ENCODE measurements at places on chromosomes 3 and 15. TPM values are rescaled to one million over a fixed set of nuclear protein-coding genes. Genes with fewer than 3 reads are reported as not detected.

- H3K27me3 ChIP-seq: peaks cover 14% of the 10 kb centered on the region
- peaks cover 10% of the 10 kb centered on the region for H3K4me1 ChIP-seq
- H3K4me3 ChIP-seq: no peak overlapping the region
- peaks cover under 1% of the 10 kb centered on the region for H3K36me3 ChIP-seq
Observed at GRCh38 chr3:13303410-13303809, 116.7 kb downstream of the NUP210 start.

DNA sequence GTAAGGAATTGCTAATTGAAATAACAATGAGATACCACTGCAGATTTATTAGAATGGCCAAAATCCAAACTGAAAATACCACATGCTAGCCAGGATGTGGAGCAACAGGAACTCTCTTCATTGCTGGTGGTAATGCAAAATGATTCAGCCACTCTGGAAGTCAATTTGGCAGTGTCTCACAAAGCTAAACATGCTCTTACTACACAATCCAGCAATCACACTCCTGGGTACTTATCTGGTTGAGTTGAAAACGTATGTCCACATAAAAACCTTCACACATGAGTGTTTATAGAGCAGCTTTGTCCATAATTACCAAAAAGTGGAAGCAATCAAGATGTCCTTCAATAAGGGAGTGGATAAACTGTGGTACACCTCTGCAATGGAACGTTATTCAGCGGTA is 113.3 kb downstream of the SMAD6 start:
- no peak overlapping the region for H3K4me3 ChIP-seq
- H3K27ac ChIP-seq: no peak overlapping the region
- no peaks in the 10 kb centered on the region for H3K36me3 ChIP-seq
- DNase-seq: no peak
- H3K27me3 ChIP-seq: peaks cover 25% of the 10 kb centered on the region

- no peak overlapping the region for H3K27ac ChIP-seq
- no peaks in the 10 kb centered on the region for H3K4me1 ChIP-seq
- no peak for DNase-seq
- H3K27me3 ChIP-seq: no peaks in the 10 kb centered on the region
Observed at GRCh38 chr3:117910820-117911521, 1123.7 kb downstream of the IGSF11 start.

- no peaks in the 10 kb centered on the region for H3K27me3 ChIP-seq
- no peak overlapping the region for H3K4me3 ChIP-seq
- H3K36me3 ChIP-seq: peaks cover 46% of the 10 kb centered on the region
- no peak for DNase-seq
- no peak overlapping the region for H3K27ac ChIP-seq
Observed at GRCh38 chr3:125324341-125324740, 50.8 kb downstream of the ZNF148 start.

DNA sequence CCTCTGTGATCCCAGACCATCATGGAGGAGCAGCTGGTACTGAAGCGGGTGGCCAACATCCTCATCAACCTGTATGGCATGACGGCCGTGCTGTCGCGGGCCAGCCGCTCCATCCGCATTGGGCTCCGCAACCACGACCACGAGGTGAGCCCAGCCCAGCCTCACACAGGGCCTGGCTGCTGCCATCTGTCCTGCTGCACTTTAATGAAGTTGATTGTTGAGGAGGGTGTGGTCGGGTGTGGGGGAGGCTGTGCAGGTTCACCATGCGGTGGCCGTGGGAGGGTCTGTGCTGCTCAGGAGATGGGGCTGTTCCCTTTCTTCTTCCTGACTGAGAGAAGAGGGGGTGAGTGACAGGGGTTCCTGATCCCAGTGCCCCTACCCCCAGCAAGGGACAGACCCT is 30.6 kb downstream of the ACAD9 start:
- peaks cover 29% of the 10 kb centered on the region for H3K36me3 ChIP-seq
- H3K4me3 ChIP-seq: no peak overlapping the region
- H3K27ac ChIP-seq: no peak overlapping the region
- no peak for DNase-seq
- H3K27me3 ChIP-seq: no peaks in the 10 kb centered on the region
- H3K4me1 ChIP-seq: no peaks in the 10 kb centered on the region

- H3K36me3 ChIP-seq: no peaks in the 10 kb centered on the region
- H3K27ac ChIP-seq: no peak overlapping the region
- DNase-seq: no peak
- no peak overlapping the region for H3K4me3 ChIP-seq
- peaks cover 45% of the 10 kb centered on the region for H3K27me3 ChIP-seq
Observed at GRCh38 chr3:33318710-33319380, 41.6 kb downstream of the FBXL2 start.

DNA sequence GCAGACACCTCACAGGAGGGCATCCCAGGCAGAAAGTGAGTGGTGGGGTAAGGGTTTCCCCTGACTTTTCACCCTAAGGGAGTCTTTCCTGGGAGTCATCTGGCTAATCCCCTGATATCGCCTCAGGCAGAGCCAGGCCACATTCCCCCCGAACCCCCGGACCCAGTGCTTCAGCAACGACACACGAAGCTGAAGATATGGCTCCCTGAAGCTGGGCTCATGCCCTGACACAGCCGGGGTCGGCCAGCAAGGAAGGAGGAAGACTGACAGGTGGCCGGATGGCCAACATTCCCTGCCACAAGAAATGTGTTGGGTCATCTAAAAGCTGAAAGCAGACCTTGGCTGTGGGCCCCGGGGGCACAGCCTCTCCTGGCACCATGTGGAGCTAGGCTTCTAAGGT is 14.4 kb downstream of the CHST13 start:
- peaks cover 6% of the 10 kb centered on the region for H3K4me1 ChIP-seq
- no peaks in the 10 kb centered on the region for H3K36me3 ChIP-seq
- H3K4me3 ChIP-seq: no peak overlapping the region
- no peak for DNase-seq
- H3K27me3 ChIP-seq: peaks cover 10% of the 10 kb centered on the region

GRCh38 chr15:50675535-50676144 is 11.0 kb downstream of the TRPM7 start:
- H3K4me1 ChIP-seq: peaks cover 13% of the 10 kb centered on the region
- no peak overlapping the region for H3K4me3 ChIP-seq
- no peak for DNase-seq
- H3K27ac ChIP-seq: no peak overlapping the region
- peaks cover 17% of the 10 kb centered on the region for H3K36me3 ChIP-seq

- H3K4me3 ChIP-seq: no peak overlapping the region
- peaks cover 2% of the 10 kb centered on the region for H3K36me3 ChIP-seq
- no peak for DNase-seq
- peaks cover 10% of the 10 kb centered on the region for H3K4me1 ChIP-seq
- H3K27ac ChIP-seq: no peak overlapping the region
Observed at GRCh38 chr15:45630917-45631691, 3.7 kb upstream of the SQOR start.

- H3K27me3 ChIP-seq: peaks cover 3% of the 10 kb centered on the region
- DNase-seq: no peak
- no peaks in the 10 kb centered on the region for H3K4me1 ChIP-seq
- H3K36me3 ChIP-seq: peaks cover 2% of the 10 kb centered on the region
- H3K27ac ChIP-seq: no peak overlapping the region
- H3K4me3 ChIP-seq: no peak overlapping the region
Observed at GRCh38 chr3:38067508-38068233, 28.7 kb downstream of the DLEC1 start.

- H3K4me1 ChIP-seq: no peaks in the 10 kb centered on the region
- H3K27me3 ChIP-seq: no peaks in the 10 kb centered on the region
- H3K27ac ChIP-seq: no peak overlapping the region
- H3K4me3 ChIP-seq: no peak overlapping the region
Observed at GRCh38 chr3:97895216-97895615, 73.4 kb downstream of the CRYBG3 start.

DNA sequence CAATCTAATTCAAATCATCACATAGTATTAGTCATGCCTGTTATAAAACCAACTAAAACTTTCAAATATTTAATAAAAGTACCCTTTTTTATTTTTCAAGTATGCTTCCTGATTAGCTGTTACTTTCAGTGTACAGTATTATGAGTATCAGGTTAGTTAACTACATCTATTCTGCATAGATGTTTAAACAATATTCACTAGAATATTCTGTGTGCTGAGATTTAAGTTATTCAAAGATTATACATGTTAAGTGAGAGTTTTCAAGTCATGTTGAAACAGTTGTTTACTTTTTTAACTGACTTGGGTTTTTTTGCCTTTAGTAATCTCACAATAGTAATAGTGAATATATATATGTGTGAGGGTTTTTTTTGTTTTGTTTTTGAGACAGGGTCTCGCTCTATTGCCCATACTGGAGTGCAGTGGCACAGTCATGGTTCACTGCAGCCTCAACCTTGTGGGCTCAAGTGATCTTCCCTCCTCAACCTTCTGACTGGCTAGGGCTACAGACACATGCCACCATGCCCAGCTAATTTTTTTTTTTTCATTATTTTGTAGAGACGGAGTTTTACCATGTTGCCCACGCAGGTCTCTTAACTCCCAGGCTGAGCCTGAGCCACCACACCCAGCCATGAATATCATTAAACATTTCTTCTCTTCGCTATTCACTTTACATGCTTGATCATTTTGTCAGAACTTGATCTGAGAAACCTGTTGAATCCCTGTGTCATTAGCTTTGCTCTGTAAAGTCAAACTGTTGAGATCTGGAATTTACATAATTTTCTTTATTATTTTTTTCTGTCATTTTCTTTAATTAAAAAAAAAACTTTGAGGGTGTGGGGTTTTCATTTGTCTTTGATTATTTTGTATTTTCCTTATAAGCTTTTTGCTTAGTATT is 286.2 kb upstream of the UBE2E1 start:
- peaks cover 6% of the 10 kb centered on the region for H3K27me3 ChIP-seq
- H3K4me3 ChIP-seq: no peak overlapping the region
- H3K27ac ChIP-seq: no peak overlapping the region
- no peak for DNase-seq
- H3K4me1 ChIP-seq: no peaks in the 10 kb centered on the region
- no peaks in the 10 kb centered on the region for H3K36me3 ChIP-seq

DNA sequence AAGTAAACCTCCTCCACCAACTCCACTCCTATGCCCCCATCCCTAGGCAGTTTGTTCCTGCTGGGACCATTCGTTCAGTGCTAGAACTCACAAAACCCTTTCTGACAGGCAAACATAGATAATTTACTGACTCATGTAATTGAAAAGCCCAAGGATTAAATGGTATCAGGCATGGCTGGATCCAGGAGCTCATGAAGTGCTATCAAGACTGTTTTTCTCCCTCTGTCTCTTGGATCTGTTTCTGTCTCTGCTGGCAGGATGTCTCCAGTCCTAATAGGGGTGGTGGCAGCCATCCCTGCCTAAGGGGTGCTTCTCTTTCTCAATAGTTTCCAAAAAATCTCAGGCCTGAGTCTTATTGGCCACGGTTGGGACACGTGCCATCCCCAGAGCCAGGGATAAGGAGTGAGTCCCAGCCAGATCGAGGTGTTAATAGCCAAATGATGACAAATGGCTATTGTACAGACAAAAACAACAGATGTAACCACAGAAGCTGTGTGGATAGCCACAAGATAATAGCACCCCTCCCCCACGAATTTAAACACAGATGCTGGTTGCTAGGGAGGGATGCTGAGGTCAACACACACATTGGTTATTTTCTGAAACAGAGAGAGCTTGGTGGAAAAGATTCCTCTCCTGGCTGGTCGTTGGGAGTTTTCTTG is 168.6 kb downstream of the SHQ1 start:
- H3K27ac ChIP-seq: no peak overlapping the region
- no peak overlapping the region for H3K4me3 ChIP-seq
- peaks cover 2% of the 10 kb centered on the region for H3K27me3 ChIP-seq
- H3K36me3 ChIP-seq: peaks cover 4% of the 10 kb centered on the region
- no peak for DNase-seq

- no peak for DNase-seq
- H3K4me3 ChIP-seq: no peak overlapping the region
- H3K36me3 ChIP-seq: no peaks in the 10 kb centered on the region
Observed at GRCh38 chr3:34955680-34956079, 683.6 kb upstream of the ARPP21 start.

- no peaks in the 10 kb centered on the region for H3K4me1 ChIP-seq
- peaks cover 20% of the 10 kb centered on the region for H3K27me3 ChIP-seq
- H3K36me3 ChIP-seq: no peaks in the 10 kb centered on the region
- no peak overlapping the region for H3K27ac ChIP-seq
- DNase-seq: no peak
Observed at GRCh38 chr3:172839679-172840078, 89.2 kb downstream of the ECT2 start.

GRCh38 chr3:99656624-99657023 is 18.2 kb downstream of the COL8A1 start:
- no peaks in the 10 kb centered on the region for H3K4me1 ChIP-seq
- DNase-seq: no peak
- H3K4me3 ChIP-seq: no peak overlapping the region
- no peak overlapping the region for H3K27ac ChIP-seq
- H3K27me3 ChIP-seq: peaks cover 5% of the 10 kb centered on the region

- H3K36me3 ChIP-seq: no peaks in the 10 kb centered on the region
- H3K4me1 ChIP-seq: peaks cover 12% of the 10 kb centered on the region
- H3K27ac ChIP-seq: no peak overlapping the region
Observed at GRCh38 chr15:73051391-73051806, 864 bp upstream of the NEO1 start.

GRCh38 chr3:138344754-138345153 is 3.6 kb upstream of the MRAS start:
- H3K4me1 ChIP-seq: peaks cover 7% of the 10 kb centered on the region
- no peak overlapping the region for H3K27ac ChIP-seq
- H3K36me3 ChIP-seq: peaks cover 2% of the 10 kb centered on the region
- H3K27me3 ChIP-seq: peaks cover 37% of the 10 kb centered on the region
- no peak for DNase-seq

DNA sequence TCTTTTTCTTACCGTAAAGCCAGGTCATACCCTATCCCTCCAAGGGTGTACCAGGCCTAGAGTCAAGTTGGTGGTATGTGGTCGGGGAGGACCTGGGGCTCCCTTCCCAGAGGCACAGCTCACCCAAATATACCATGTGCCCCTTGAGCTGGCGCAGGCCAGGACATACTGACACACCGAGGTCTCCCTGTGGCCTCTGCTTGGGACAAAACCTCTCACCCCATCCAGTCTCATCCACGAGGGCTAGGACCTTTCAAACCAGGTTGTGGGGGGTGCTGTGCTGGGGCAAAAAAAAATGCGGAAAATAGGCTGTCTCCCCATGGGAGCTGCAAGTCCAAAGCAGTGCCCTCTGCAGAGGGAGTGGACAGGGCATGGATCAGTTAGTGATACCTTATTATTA is 22.8 kb downstream of the PTH1R start:
- H3K4me1 ChIP-seq: peaks cover 11% of the 10 kb centered on the region
- H3K27me3 ChIP-seq: peaks cover 14% of the 10 kb centered on the region
- no peaks in the 10 kb centered on the region for H3K36me3 ChIP-seq

- peaks cover 4% of the 10 kb centered on the region for H3K36me3 ChIP-seq
- no peak overlapping the region for H3K4me3 ChIP-seq
- peaks cover 20% of the 10 kb centered on the region for H3K4me1 ChIP-seq
- no peak for DNase-seq
- H3K27me3 ChIP-seq: no peaks in the 10 kb centered on the region
Observed at GRCh38 chr3:177284383-177284881, 87.2 kb upstream of the TBL1XR1 start.

The EHHADH gene
- total RNA-seq: 3.8 TPM

The CEMIP gene
- not detected for total RNA-seq

The CXCR6 gene
- total RNA-seq: 49.7 TPM

The ZNF501 gene
- total RNA-seq: 2.5 TPM

The OXTR gene
- 1.3 TPM for total RNA-seq

The NAALADL2 gene
- not detected for total RNA-seq

The ITGB5 gene
- 0.18 TPM for total RNA-seq

The GCSAM gene
- total RNA-seq: 9.5 TPM

The FBLN2 gene
- total RNA-seq: not detected

The ST3GAL6 gene
- not detected for total RNA-seq
